ENCODE measurements at places on chromosomes 5 and 9.

DNA sequence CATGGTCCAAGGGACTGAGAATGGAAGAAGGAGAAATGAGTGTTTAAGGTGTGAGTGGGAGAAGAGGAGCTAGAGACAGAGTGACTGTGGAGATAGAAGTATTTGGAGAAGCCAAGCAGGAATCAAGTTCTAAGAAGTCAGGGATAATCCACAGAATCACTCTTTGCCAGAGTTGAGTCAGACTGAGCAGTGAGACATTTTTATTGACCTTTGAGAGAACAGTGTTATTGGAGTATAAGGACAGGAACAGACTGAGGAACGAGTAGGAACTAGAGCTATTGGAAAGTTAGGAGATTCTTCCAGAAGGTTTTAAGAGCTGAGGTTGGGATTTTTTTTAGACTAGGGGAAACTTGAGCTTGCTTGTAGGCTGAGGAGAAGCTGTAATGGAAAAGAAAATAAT is 37.2 kb downstream of the RCL1 start:
- no peak for DNase-seq

- DNase-seq: peak; percentile 75
Measured at GRCh38 chr5:175444060-175444904, at the start of gene DRD1. DRD1 (minus strand) TSS chr5:175444182; CDS start chr5:175443099, 1,083 bp downstream.

DNA sequence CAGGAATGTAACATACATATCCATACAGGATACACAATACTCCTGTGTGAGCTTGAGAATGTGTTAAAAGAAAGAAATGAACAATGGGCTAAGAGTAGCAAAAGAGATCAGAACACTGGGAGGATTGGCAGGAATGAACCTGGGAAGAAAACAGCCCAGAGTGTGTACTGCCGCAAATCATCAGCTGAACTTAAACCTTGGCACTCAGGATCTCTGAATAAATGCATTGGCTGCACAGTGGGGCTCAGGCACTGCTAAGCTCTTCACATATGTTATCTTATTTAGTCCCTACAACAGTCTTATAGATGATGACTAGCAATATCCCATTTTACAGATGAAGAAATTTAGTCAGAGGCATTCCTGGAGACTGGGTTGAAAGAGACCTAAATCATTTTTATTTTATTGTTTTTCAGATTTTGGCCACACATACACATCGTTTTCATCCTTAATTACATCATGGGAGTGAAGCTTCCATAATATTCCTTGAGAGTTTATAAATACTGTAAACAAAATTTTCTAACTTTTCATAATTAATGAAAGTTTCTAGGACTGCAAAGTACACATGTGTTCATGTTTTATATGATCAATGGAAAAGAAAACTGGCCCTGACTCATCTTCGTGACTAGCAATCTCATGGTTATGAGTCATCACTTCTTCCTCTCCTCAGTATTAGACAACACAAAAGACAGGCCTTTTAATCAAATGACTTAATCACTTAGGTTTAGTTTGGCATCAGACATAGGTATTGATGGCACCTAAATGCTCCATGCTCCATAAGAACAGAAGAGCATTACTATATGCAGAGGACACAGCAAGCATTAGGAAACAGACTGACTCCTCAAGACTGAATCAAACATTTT is 59.2 kb downstream of the CDH18 start:
- DNase-seq: no peak

DNA sequence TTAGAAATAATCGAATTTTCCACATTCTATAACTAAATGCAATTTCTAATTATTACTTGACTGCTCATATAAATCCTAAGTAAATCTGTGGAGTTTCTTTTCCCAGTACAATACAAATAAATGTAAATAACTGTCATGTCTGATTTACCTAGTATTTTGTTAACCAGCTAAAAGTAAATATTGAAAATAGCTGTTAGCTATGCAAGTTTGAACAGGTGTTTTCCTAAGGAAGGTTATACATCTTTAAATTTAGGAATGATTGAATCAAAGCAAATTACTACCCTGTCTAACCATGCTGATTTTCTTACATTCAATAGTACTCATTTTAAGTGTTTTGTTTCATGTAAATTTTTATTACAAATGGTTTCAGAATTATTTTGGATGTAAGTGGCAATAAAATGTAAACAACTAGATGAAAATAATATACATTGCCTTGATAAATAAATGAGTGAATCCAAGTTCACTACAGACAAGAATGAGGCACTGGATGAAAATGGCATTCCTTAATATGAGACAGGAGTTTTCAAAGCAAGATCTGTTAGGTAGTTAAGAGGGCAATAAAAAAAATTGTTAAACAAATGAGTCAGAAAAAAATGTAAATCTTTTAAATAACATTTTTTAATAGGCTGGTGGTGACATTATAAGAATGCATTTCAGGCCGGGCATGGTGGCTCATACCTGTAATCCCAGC is 15.8 kb downstream of the MCIDAS start:
- no peak for DNase-seq

DNA sequence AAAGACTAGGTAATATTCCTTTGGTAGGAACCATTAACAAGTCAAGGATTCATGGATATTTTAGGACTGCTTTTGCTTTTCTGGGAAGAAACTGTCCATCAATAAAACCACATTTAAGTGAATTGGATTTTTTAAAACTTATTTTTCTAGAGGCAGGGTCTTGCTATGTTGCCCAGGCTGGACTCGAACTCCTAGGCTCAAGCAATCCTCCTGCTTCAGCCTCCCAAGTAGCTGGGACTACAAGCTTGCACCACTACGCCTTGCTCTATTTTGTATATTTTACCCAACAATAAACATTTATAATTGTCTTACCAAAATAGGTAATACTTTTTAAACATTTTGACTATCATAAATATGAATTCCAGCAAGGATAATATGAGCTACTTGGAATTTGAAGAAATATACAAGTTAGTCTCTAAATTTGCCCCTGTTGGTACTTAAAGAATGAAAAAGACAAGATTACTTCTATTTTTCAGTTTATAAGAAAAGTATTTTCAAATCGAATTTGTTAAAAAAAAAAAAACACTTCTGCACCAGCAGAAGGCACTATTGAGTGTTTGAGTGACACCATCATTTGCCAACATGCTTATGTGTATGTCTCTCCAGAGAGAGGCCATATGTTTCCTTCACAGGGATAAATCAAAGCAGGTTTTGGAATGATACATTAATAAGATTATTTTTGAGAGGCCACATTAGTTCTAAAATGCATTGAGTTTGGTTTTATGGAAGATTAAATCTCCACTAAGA is 60.0 kb upstream of the CARTPT start:
- no peak for DNase-seq

GRCh38 chr5:145806923-145807322 is 28.2 kb downstream of the PRELID2 start:
- no peak for DNase-seq

DNA sequence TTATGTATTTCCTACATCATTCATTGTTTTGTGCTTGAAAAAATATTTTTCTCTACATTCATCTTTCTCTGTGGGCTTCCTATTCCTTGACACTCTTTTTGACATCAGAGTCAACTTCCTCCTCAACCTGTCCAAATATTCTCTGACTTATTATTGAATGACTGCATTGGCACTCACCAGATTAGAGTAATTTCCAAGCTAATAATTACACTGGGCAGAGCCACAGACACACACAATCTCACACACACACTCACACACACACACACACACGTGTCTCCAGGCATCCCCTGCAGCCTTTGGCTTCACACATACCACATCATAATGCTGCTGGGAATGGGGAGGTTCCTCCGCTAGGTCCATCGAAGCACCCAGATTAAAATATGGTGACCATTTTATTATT is 184.5 kb downstream of the SYK start:
- no peak for DNase-seq

DNA sequence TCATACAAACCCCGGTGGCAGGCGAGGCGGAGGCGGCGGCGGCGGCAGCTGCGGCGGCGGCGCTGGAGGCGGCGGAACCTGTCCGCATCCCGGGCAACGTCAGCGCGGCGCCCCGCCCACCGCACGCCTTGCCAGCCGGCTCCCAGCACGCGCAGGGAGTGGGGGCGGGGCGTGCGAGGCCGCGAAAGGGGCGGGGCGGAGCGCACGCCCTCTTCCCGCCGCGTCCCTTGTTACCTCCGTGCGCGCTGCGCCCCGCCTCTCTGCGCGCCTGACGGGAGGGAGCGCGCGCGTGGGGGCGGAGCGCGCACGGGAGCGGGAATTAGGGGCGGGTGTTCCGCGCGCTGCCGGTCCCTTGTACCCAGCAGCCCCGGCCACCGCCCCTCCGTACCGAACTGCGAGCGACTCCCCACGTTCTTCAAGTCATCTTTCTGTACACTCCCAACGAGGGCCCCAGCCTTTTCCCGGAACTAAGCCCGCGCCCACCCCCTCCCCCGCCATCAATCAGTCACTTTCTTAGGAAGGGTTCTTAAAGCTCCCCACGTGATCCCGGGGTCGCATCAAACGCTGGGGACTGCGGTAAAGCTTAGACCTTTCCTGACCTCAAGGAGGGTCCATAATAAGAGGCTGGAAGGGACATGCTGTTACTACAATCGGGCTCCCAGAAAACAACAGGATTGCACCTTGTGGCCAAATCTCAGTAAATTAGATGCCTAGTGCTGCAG is at the start of gene AGTPBP1:
Gene AGTPBP1 (minus strand): TSS at position 80 of the 722 bp plus-strand sequence. CDS start 29,421 bp downstream, outside the sequence.
- peak; percentile 75 for DNase-seq

All from spinal cord (tissue), 10 donors.